ENCODE measurements at places on chromosomes 1 and 21. TPM values are rescaled to one million over a fixed set of nuclear protein-coding genes. Genes with fewer than 3 reads are reported as not detected.

DNA sequence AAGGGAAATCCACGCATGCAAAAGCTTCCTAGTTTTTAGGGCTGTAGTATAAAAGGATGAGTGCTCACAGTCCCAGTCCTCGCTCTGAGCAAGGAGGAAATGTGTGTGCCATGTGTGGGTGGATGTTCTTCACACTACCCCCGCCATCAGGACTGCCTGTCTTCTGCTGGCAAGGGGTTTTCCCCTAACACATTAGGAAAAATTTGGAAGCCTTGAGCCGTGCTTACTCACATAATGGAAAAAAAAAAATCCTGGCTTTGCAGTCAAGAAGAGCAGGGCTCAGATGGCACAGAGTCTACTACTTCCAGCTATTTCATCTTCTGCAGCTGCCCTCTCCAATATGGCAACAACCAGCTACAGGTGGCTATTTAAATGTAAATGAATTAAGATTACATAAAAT lies 363.1 kb downstream of the PLPP3 start:
- no peaks in the 10 kb centered on the region for H3K36me3 ChIP-seq
- no peaks in the 10 kb centered on the region for H3K4me1 ChIP-seq
- no peaks in the 10 kb centered on the region for H3K27me3 ChIP-seq
- H3K27ac ChIP-seq, result no peak overlapping the region

DNA sequence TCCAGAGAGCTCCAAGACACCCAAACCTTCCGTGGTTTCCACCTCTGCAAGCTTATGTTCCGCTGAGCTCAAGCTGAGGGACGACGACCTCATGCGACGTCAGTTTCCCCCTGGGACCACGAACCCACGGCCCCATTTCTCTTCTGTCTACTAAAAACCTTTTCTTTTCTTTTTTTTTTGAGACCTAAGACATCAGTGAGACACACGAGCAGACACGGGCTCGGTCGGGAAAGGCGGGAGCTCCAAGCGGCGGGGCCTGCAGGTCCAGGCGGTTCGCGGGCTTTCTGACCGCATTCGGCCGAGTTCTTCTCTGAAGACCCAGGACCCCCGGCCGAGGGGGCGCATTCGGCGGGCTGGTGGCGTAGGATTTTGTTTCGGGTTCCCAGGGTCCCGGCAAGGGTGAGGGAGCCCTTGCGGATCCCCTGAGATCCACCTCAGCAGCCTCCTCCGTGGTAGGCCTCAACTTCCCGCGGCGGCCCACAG lies 402 bp downstream of the C21orf58 start:
- H3K27me3 ChIP-seq, result no peaks in the 10 kb centered on the region
- H3K36me3 ChIP-seq, result peaks cover 8% of the 10 kb centered on the region
- DNase-seq, result peak; percentile 59
- H3K4me1 ChIP-seq, result peaks cover 29% of the 10 kb centered on the region
- peak overlapping the region; percentile 96 for H3K4me3 ChIP-seq

GRCh38 chr1:156703741-156704140 lies 1.6 kb downstream of the CRABP2 start:
- peaks cover 5% of the 10 kb centered on the region for H3K27me3 ChIP-seq
- H3K4me1 ChIP-seq, result peaks cover 35% of the 10 kb centered on the region
- DNase-seq, result no peak
- H3K36me3 ChIP-seq, result no peaks in the 10 kb centered on the region

GRCh38 chr1:243500512-243500911 lies 244.7 kb downstream of the SDCCAG8 start:
- H3K4me3 ChIP-seq, result no peak overlapping the region
- H3K36me3 ChIP-seq, result peaks cover 8% of the 10 kb centered on the region
- no peak for DNase-seq
- no peaks in the 10 kb centered on the region for H3K4me1 ChIP-seq
- H3K27me3 ChIP-seq, result no peaks in the 10 kb centered on the region
- no peak overlapping the region for H3K27ac ChIP-seq

The OR6N1 gene
- total RNA-seq, result not detected

The EDEM3 gene
- total RNA-seq, result 30.0 TPM

The GBP1 gene
- total RNA-seq, result 4.3 TPM

All from right atrium auricular region (tissue), 2 donors.